Right ventricle myocardium superior (tissue), 1 donor: ENCODE measurements at places on chromosomes 12 and 14. TPM values are rescaled to one million over a fixed set of nuclear protein-coding genes. Genes with fewer than 3 reads are reported as not detected.

Gene ACRBP
- total RNA-seq = 0.51 TPM

Gene TMPRSS12
- total RNA-seq = not detected

Gene RNASE7
- total RNA-seq = not detected

Gene DHH
- 0.32 TPM for total RNA-seq

Gene RFX4
- not detected for total RNA-seq

Gene EMC9
- total RNA-seq = 14.4 TPM

Gene SMCO2
- total RNA-seq = not detected

Gene PIP4P1
- total RNA-seq = 18.4 TPM

Gene SERPINA12
- not detected for total RNA-seq

Gene KCNC2
- not detected for total RNA-seq

Gene KRAS
- 9.7 TPM for total RNA-seq

Gene MYF6
- total RNA-seq = not detected

Gene AMHR2
- total RNA-seq = not detected

Gene FAM181A
- total RNA-seq = not detected

Gene RPS6KA5
- total RNA-seq = 14.6 TPM

Gene HOXC9
- not detected for total RNA-seq

Gene POLE2
- total RNA-seq = 0.38 TPM

Gene SUSD6
- total RNA-seq = 20.8 TPM

Gene SLC15A4
- total RNA-seq = 14.2 TPM

Gene IFT81
- 9.8 TPM for total RNA-seq

Gene PNMA1
- total RNA-seq = 12.9 TPM

Gene KRT72
- not detected for total RNA-seq

Gene FLRT2
- total RNA-seq = 3.0 TPM

Gene TMEM30B
- total RNA-seq = 0.27 TPM

Gene CALCOCO1
- 179 TPM for total RNA-seq

Gene SRRM4
- 0.30 TPM for total RNA-seq

Gene SCN8A
- total RNA-seq = 0.13 TPM

Gene CLEC14A
- total RNA-seq = 28.8 TPM

Gene OR6C70
- total RNA-seq = not detected
